WTC11 (cell line): ENCODE measurements at places on chromosomes 4 and X. TPM values are rescaled to one million over a fixed set of nuclear protein-coding genes. Genes with fewer than 3 reads are reported as not detected.

Gene FAM199X
- 13.2 to 14.5 TPM (median 13.5 TPM) in 3 replicates for total RNA-seq

Gene SPCS3
- 117 to 127 TPM (median 125 TPM) in 3 replicates for total RNA-seq

Gene LANCL3
- total RNA-seq: 0.44 to 0.55 TPM (median 0.48 TPM) in 3 replicates

DNA sequence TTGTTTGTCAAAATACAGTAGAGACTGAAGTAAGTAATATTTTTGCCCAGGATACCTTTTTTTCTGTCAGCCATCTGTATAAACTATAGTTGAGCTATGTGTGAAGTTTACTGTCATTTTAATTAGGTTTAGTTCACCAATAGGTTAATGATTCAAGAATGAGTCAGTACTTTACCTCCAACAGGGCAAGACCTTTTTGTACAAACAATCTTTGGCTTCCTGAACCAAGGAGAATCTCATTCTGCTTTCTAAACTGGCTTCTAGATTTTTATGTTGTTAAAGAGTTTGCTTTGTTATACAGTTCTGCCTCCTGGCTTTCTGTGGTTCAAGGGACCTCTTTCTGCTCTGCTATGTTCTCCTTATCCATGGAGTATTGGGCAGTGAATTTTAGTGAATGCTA is 412.0 kb upstream of the NR3C2 start:
- H3K36me3 ChIP-seq: peaks cover 13% of the 10 kb centered on the region
- H3K4me1 ChIP-seq: peaks cover 6% of the 10 kb centered on the region; the same call in 1 of the 2 replicates
- no peak overlapping the region for H3K27ac ChIP-seq

- no peak for DNase-seq
- no peaks in the 10 kb centered on the region for H3K4me1 ChIP-seq
- H3K4me3 ChIP-seq: no peak overlapping the region
- H3K27me3 ChIP-seq: no peaks in the 10 kb centered on the region
- H3K36me3 ChIP-seq: no peaks in the 10 kb centered on the region
These were observed 575.6 kb upstream of the PITX2 start for GRCh38 chr4:111198446-111198845.
